ENCODE measurements at places on chromosomes 13 and 19.
A peak's percentile ranks its signal among the peaks of the same experiment; 100 is the strongest.

GRCh38 chr13:46211483-46212351 is at the start of gene LRRC63:
TSS of gene LRRC63 (plus strand) at chr13:46211928. CDS start at chr13:46213035, 1,107 bp downstream.
- peak; percentile 31 for DNase-seq

- DNase-seq, result no peak
Measured at GRCh38 chr19:48953990-48954594, 583 bp upstream of the BAX start.

- peak; percentile 76 for DNase-seq
Measured at GRCh38 chr13:40402931-40403431, 263.5 kb downstream of the FOXO1 start.

- no peak for DNase-seq
Measured at GRCh38 chr13:85261757-85262346, 537.4 kb downstream of the SLITRK6 start.

DNA sequence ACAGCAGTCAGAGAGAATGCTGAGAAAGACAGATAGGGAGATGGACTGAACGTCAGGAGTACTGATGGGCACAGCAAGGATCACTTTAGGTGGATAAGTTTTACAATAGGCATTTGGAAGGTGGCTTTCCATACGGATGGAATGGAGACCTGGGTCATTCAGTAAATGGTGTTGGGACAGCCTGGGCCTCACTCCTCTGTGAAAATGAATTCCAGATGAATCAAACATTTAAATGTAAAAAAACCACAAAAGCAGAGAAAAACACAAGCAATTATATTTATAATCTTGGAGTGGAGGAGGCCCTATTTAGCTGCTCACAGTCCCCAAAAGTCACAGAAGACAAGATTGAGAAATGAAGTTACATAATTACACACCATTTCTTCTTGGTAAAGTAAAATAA is 4.7 kb downstream of the IL17D start:
- DNase-seq, result no peak

DNA sequence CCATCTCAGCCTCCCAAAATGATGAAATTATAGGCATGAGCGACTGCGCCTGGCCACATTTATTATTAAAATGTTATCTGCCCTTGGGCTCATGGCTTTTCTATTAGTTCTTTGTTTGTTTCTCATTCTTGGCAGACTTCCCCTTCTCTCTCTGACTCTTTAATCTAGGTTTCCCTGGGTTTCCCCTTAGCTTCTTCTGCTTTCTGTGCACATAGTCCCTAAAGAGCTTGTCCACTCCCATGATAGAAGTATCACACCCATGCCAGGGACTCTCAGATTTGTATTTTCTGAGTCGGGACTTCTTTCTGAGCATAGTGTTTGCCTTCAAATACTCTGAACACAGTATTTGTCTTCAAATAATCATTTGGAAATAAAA is 38.6 kb upstream of the ITM2B start:
- DNase-seq, result peak; percentile 29

DNA sequence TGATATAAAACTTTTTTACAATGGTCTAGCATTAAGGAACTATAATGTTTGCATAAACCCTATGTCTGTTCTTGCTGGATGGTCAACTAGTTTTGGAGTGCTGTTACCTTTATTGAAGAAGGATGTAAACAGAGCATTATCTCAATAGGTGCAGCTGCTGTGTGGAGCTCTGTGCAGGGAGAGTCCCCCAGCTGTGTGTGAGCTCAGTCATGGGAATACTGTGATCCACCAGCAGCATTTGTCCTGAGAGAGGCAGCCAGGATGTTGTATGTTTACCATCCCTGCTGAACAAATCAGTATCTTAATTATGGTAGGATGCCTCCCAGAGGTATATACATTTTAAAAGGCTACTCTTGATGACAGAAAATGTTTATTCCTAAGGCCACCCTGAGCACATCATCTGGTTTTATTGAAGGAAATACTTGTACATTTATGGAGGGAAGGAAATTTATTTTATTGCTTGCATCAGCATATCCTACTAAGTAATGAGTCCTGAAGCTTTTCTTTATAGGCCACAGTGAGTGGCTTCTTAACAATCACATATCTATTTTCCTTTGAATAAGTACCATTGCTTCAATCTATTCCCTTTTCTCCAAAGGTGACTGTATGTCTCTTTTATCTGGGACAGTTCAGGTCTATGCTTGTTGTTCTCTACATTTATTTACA is 11.7 kb downstream of the RAP2A start:
- DNase-seq, result no peak

DNA sequence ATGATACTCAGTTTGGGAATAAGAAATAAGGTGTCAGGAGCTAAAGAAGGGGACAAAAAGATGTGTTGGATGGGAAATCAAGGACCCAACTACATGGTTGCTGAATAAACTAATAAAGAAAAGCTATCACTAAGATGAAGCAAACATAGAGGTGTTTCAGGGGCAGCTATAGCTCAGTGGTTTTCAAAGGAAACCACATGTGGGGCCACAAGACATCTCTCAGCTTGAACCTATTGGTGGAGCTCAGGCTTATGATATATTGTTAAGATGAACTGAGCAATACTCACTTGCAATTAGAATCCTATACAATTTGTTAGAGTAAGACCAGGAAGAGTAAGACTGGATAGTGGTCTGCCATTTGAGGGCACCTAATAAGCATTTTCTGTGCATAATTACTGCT is 45.1 kb upstream of the SPRY2 start:
- no peak for DNase-seq

- no peak for DNase-seq
Measured at GRCh38 chr19:10228920-10229319, 2.2 kb downstream of the S1PR2 start.

GRCh38 chr13:99866781-99867180 is 104.8 kb downstream of the ZIC5 start:
- no peak for DNase-seq

DNA sequence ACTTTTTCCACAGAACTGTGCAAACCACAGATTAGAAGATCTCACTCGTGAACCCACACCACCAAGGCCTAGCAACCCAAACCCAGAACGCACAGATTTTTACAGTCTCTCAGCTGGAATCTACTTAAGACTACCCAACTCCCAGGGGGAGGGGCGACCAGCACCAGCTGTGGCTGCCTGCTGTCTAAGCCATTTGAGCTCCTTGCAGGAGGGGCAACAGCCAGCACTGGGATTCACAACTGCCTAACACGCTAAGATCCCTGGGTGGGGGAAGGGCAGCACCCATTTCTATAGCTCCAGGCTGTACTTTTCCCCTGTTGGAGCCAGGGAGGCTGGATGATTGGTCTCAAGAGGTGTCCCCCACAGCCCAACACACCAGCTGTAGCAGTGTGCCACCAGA is 368.8 kb downstream of the SUCLA2 start:
- no peak for DNase-seq

- DNase-seq, result no peak
Measured at GRCh38 chr19:14127929-14128509, 8.4 kb downstream of the ASF1B start.

GRCh38 chr19:5575590-5575989 is 7.8 kb upstream of the TINCR start:
- DNase-seq, result no peak

- DNase-seq, result peak; percentile 31
Measured at GRCh38 chr19:944171-944567, 18.3 kb downstream of the ARID3A start.

DNA sequence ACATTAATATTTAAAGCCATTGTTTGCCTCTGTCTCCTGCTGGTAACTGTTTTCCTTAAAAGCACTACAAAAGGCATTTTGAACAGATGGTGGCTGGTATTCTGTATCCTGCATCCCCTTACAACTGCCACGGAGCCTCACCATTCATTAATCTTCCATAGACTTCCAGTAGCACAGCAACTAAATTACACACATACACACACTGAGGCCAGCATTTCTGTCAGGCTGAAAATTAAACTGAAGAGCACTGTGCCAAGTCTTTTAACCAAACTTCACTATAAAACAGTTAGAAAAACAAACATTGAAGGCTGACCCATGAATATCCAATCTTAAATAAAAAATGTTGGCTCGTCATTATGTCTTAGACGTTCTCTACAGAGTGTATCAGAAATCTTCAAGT is 697.8 kb downstream of the DACH1 start:
- no peak for DNase-seq

DNA sequence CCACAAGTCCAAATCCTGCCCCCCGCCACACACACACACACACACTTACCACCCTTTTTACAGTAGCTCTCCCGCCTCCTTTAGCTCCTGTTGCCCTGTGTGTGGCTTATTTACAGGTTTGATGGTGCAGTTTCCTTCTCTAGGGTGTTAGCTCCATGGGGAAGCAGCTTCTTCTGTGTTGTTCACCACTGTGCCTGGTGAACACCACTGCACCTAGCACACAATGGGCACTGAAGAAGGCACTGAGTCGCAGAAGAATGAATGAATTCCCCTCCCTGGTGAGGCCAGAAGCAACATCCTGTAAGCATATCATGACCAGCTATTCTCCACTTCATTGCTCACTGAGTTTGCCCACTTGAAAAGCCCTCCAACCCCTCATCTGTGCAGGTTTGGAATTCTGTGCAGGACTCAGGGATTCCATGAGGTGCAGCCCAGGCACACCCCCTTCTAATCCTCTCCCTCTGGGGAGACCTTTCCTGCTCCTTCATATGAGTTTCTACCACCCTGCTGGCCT is 3.0 kb upstream of the RAB20 start:
- DNase-seq, result no peak

- peak; percentile 25 for DNase-seq
Measured at GRCh38 chr19:5621311-5621944, 1.1 kb downstream of the SAFB2 start.

GRCh38 chr13:27117158-27117557 is 54.5 kb downstream of the USP12 start:
- no peak for DNase-seq

GRCh38 chr19:12796146-12797071 is 5.1 kb downstream of the JUNB start:
- peak; percentile 84 for DNase-seq

DNA sequence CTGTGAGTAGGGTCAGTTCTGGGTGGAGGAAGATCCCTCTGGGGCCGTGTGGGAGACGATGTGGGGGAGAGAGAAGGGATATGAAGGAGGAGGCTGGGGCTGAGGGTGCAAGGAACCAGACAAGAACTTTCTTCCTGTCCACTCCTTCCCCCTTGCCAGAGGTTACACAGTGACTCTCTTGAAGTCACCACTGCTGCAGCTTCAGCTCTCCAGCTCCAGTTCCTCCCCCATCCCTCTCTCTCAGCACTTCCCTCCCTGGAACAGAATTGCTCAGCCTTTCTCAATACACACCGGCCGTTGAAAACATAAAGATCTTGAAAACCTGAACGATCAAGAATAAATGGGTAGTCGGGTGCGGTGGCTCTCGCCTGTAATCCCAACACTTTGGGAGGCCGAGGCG is 5.1 kb downstream of the ZSWIM9 start:
- DNase-seq, result no peak

GRCh38 chr13:41058295-41059070 is 2.8 kb upstream of the WBP4 start:
- DNase-seq, result peak; percentile 25

DNA sequence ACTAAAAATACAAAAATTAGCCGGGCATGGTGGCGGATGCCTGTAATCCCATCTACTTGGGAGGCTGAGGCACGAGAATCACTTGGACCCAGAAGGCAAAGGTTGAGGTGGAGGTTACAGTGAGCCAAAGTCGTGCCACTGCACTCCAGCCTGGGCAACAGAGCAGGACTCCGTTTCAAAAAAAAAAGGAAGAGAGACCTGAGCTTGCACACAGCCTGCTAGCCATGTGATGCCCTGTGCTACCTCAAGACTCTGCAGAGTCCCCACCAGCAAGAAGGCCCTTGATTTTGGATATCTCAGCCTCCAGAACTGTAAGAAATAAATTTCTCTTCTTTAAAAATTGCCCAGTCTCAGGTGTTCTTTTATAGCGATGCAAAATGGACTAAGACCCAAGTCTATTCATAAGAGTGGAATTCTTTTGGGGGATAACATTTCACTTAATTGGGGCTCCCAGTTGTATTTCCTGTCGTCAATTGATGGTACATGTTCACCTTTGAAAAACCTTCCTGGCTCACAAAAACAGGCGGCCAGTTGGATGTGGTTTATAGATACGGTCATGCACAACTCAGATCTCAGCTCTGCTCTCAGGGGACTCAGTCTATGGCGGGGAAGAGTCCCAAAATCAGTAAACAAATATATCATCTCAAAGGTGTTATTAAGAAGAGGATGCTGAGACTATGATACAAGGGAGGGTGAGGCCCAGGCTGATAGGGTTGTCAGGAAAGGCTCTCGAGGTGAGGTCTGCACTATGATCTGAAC is 2.4 kb upstream of the CHERP start:
- no peak for DNase-seq

- no peak for DNase-seq
Measured at GRCh38 chr19:13027557-13027956, 32.3 kb downstream of the NFIX start.

DNA sequence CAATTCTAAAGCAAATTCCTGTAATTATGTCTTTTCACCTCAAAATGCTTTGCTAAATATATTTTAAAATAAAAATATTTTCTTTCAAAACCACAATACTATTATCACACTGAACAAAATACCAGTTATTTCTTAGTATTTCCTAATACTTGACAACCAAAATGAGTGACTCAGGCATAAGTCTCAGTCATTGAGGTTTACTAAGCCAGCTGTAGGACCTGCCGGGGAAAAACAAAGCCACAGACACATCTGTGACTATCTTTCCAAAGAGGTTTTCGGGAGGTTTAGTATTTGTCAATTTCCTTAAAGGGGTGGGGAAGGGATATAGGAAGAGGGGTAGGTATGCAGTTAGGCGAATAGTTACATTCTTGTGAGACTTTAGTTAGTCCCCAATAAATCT is 3.2 kb upstream of the ZNF235 start:
- no peak for DNase-seq

DNA sequence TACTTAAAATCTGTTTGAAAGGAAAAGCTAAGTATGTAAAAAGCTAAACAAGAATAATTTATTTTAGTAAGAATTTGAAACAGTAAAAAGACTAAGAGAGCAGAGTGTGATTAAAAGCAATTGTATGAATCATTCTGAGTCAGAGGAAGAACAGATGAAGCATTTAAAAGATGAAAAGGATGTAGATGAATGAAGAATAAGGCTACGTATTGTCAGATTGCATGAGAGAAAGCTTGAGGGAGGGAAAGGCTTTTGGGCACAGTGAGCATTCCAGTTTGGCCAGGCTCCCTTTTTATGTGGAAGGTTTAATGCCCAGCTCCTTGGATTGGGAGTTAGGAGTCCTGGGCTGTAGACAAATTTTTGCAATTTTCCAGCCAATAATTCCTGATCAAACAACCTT is 117.7 kb downstream of the FREM2 start:
- DNase-seq, result peak; percentile 83

- DNase-seq, result no peak
Measured at GRCh38 chr19:51333836-51334460, 8.0 kb downstream of the VSIG10L start.

Data from kidney tubule cell (primary cell).